Adrenal gland (tissue), 19 donors: ENCODE measurements at places on chromosomes 7 and 10.

- DNase-seq, result no peak
Observed at GRCh38 chr10:89399956-89400355, 7.5 kb downstream of the IFIT1 start.

GRCh38 chr10:11446864-11447263 is 164.6 kb downstream of the USP6NL start:
- DNase-seq, result no peak

DNA sequence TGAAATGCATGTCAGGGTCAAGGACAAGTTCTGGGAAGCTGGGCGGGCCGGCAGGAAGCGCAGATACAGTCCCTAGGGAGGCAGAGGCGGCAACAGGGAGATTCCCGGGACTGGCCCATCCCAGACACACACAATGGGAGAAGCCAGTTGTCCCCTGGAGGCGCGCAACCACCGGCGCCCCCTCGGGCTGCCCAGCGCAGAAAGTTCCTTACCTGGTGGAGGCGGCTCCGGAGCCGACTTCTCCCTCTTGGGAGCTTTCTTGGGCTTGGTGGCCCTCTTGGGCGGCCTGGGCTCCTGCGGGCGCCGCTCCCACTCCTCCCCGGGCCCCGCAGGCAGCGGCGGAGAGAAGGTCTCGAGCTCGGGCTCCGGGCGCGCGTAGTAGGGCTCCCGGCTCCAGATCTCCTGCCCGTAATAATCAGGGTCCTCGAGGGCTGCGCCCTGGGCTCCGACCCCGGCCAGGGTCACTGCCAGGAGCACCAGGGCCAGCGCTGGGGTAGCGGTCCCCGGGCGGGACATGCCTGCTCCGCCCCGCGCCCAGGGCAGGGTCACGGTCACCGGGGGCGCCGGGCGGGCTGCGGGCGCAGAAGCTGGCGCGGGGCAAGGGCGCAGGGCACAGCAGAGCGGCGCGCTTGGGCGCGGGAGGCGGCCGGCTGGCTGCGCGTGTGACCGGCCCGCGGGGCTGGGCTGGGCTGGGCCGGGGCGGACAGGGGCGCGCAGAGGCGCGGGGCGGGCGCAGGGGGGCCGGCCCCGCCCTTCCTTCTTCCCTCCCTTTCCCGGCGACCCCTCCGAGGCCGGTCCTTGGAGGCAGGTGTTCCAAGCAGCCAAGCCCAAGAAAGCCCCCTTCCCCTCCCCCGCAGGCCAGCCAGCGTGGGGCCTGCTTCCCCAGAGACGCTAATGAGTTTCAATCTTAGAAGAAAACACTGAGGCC is at the start of gene CPXM2:
TSS of gene CPXM2 (minus strand) at position 664 of the 928 bp plus-strand sequence. CDS start at position 516, 148 bp downstream.
- no peak for DNase-seq

GRCh38 chr7:69166979-69167516 is 431.2 kb upstream of the AUTS2 start:
- DNase-seq, result no peak

- no peak for DNase-seq
Observed at GRCh38 chr7:119724041-119724792, 548.8 kb upstream of the KCND2 start.

DNA sequence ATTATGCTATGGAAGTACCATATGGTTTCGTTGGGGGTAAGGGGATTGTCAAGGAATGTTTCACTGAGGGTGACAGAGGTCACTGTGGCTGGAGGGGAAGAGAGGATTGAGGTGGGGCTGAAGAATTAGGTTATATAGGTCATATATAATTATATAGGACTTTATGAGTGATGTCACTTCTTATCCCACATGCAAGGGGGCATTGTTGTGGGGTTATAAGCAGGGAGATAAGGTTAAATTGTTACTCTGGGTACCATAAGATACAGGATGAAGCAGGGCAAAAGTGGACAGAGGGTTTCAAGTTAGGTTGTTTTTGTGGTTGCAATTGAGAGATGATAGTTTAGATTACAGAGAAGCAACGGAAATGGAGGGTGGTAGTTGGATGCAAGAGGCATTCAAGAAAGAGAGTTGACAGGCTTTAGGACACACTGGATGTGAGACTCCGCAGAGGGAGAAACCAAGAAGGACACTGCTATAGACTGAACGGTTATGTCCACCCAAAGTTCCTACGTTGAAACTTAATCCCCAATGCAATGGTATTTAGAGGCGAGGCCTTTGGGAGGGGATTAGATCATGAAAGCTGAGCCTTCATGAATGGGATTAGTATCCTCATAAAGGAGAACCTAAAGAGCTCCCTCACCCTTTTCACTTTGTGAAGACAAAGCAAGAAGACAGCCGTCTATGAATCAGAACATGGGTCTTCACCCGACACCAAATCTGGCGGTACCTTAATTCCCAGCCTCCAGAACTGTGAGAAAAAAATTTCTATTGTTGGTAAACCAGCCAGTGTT is 7.0 kb upstream of the PRR15 start:
- DNase-seq, result no peak

- DNase-seq, result no peak
Observed at GRCh38 chr7:97770850-97771249, 39.0 kb downstream of the TAC1 start.

DNA sequence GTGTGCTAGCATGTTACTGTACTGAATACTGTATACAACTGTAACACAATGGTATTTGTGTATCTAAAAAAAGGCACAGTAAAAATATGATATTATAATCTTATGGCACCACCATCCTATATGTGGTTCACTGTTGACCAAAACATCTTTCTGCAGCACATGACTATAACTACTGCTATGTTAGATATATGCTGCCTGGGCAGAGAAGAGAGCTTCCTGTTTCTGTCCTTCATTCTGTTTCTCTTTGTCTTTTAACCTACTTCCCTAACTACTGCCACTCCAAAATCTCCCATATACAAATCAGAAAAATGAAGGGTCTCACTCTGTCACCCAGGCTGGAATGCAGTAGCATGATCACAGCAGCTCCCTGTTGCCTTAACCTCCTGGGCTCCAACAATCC is 8.8 kb upstream of the FGL2 start:
- no peak for DNase-seq

DNA sequence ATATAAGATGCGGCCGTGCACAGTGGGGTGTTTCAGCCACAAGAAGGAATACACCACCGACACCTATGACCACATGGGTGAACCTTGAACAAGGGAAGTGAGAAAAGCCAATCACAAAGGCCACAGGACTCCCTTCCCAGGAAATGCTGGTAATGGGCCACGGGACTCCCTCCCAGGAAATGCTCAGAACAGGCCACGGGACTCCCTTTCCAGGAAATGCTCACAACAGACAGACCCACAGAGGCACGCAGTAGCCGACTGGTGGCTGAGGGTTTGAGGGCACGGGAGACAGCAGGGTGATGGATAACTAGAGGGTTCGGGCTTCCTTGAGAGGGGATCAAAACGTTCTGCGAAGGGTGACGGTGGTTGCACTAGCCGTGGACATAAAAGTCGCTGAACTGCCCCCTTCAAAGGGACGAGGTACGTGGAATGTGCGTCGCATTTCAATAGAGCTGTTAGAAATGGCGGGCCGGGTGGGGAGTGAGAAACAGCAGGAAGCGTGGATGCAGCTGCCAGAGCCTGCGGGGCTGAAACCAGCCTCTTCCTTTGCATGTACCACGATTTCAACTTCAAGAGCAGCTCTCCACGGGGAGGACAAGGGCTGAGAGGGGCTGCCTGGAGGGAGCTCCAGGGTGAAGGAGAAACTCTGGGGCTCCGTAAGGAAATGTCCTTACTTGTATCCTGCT is 274.0 kb downstream of the ELFN1 start:
- DNase-seq, result no peak

DNA sequence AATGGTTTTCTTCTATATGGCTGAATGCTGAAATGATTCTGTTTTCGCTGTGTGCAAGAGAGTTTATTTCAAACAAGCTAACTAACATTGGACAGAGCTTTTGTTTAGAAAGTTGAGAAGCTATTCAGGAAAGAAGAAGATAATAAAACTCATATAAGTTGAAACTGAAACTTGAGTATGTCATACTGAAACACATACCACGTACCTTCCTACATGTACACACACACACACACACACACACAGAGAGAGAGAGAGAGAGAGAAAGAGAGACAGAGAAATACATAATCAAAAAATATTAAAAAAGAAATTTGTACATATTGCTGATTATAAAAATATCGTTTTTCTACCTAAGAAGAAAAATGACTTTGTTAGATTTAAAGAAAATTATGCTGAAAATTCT is 561.9 kb upstream of the KCND2 start:
- DNase-seq, result no peak

- DNase-seq, result no peak
Observed at GRCh38 chr7:100367251-100367620, 6.1 kb upstream of the PILRA start.

DNA sequence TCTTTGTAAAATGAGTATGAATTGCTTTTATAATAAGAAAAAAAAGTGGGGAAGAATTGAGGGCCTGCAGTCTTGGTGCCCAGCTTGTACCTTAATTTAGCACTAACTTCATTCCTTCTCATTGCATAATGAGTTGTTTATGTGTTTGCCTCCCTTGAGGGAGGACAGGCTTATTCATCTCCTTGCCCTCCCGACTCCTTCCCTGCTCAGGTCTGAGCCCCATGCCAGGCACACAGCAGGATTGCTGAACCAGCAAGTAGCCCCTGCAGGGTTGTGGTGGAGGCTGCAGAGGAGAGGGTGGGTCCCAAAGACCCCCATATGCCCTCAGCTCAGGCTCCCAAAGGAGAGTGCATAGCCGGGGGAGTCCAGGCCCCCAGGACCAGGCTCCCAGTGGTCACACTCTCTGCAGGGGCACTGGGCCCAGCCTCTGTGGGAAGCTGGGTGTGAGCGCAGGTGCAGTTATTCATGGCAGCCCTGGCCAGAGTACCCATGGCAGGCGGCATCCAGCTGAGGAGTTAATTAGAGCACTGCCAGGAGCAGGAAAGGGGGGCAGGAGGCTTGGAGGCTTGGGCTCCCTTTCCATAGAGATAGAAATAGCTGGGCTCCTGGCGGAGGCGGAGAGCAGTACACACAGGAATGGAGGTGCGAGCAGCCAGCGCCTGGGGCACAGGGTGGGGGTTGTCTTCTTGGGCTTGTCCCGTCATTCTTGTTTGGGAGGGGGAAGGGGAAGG is 28.2 kb upstream of the GOLGA7B start:
- DNase-seq, result no peak

DNA sequence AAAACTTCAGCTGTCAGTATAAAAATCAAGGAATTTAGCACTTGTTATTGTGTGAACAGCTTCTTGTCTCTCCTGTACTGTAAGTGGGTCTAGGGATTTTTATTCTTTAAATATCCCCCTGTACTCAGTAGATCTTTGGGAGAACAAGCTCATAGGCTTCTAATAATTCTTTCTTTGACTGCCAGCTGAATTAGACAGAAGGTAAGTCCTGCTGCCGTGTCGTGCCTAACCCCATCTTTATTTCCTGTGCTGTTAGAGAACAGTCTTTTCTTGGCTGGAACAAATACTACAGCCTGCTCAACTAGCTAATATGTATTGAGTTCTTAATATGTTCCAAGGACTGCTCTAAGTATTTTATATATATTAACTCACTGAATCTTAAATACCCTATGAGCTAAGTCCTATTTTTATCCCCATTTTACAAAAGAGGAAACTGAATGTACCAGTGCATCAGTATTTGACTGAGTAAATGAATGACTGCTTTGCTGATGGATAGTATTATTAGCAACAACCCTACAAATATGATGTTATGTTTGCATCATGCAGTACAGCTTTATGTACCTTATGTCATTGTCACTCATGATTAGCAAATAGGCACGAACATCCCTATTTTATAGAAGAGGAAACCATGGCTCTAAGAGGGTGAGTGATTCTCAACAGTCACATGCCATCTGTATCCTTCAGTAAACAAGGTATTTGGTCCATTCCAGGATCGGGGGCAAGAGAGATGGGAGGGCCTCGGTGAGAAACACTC is 5.5 kb upstream of the DUSP5 start:
- no peak for DNase-seq

DNA sequence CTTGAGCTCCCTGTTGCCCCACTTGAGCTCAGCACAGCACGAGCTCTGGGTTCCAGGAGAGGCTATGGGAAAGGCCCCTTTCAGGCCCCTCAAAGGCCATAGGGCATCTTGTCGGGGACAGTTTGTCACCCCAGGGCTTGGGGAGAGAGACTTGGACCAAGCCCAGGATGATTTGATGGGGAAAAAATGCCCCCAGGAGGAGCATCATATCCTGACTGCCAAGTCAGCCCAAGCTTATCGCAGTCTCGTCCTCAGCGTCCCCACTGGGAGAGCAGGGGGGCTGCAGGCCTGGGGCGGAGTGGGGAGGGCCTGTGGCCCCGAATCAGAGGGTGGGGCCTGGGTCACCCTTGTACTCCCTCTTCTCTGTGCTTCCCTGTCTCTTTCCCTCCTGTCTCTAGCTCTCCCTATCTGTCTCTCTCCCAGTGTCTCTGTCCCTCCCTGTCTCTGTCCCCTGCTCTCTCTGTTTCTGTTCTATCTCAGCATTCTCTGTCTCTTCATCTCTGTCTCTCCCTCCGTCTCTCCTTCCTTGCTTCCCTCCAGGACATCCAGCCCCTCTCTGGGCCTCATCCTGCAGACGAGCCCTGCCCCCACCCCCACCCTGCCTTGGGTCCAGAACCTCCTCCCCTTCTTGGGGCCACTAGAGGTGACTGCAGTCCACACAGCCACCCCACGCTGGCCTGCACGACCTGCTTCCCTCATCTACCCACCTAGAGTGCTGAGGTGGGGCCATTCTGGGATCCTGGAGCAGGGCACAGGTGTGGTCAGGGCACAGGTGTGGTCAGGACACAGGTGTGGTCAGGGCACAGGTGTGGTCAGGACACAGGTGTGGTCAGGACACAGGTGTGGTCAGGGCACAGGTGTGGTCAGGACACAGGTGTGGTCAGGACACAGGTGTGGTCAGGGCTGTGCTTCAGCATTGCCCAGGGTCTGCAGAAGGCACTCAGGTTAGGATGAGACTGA is 17.3 kb upstream of the GRIFIN start:
- no peak for DNase-seq

DNA sequence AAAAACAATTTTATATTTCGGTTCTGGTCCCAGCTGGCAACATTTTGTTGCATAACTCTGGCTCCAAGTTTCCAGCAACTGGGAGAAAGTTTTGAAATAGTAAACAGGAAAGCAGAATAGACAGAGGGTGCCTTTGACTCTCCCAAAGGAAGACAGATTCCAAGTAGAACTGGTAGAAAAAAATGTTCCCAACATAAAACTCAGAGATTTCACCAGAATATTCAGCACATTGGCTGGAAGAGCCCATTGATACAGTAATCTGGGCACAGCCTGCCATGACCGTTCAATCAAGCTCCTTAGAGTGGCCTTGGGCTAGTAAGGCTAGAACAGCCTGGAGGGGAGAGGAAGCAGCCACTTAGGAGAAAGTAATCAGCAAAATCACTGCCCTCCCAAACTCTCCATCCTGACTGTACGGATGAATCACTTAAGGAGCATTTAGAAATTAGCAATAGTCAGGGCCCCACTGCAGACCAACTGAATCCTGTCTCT is 120.4 kb downstream of the CUBN start:
- DNase-seq, result no peak

DNA sequence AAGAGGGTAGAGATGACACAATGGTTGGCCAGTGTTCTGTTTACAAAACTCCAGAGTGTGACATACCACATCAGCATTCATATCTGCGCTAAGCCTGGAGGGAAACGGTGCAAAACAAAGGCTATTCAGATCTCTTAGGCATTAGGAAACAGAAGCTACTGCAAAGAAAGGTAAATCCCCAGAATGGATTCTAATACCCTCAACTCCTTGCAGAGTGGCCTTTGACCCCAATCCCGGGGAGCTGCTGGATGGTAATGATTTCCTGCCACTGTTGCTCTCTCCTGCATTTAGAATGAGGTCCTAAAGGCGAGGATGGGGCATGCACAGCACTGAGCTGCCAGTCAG is 65.2 kb downstream of the AOAH start:
- DNase-seq, result no peak

- no peak for DNase-seq
Observed at GRCh38 chr10:6817770-6818169, 237.7 kb upstream of the PRKCQ start.

- no peak for DNase-seq
Observed at GRCh38 chr7:36047091-36047658, 105.9 kb upstream of the EEPD1 start.
